ENCODE measurements at places on chromosomes 4 and X.

DNA sequence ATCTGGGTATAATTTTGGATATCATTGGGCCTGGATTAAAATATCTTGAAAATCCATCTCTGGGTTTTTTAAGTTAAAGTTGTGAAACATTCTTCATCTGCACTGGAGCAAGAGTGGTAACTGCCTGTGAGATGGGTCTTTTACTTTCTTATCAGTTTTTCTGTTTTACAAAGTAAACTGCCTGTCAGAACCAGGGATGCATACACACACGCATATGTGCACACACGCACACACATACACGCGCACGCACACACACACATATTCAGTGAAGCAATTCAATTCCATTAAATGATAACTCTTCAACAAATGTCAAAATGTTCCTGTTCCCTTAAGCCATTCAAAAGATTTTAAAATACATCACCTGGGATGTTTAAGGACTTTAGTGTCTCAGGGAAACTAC lies 515.8 kb downstream of the INPP4B start:
- DNase-seq, result no peak

DNA sequence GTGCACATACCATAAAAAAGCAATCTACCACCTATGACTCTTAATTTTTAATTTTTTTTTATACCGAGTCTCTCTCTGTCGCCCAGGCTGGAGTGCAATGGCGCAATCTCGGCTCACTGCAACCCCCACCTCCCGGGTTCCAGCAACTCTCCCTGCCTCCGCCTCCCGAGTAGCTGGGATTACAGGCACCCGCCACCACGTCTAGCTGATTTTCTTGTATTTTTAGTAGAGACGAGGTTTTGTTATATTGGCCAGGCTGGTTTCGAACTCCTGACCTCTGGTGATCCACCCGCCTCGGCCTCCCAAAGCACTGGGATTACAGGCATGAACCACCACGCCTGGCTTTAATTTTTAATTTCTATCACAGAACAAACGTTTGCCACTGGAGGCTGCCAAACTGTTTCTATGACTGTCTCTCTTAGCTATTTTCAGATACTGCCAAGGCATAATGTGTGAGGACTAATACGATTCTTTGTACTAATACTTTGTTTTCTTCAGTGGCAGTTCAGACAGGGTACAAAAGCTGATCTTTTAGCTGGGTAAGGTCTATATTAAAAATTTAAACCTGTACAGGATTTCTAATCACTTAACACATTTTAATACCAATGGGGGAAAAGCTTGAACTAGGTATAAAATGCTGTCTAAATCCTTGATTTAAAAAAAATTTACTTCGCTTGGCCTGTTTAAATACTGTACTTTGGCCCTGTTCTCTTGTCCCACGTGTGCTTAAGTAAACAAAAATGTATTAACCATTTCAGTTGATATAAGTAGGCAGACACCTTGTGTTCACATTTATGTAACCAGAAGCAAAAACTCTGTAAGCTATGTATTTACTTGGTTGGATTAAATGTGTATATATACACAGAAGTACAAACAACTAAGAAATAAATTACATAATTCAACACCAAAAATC lies 2.3 kb downstream of the PGRMC2 start:
- DNase-seq, result no peak

GRCh38 chr4:3517731-3518510 lies 14.3 kb downstream of the LRPAP1 start:
- no peak for DNase-seq

GRCh38 chr4:152784490-152785350 lies 5.0 kb downstream of the ARFIP1 start:
- DNase-seq, result no peak

DNA sequence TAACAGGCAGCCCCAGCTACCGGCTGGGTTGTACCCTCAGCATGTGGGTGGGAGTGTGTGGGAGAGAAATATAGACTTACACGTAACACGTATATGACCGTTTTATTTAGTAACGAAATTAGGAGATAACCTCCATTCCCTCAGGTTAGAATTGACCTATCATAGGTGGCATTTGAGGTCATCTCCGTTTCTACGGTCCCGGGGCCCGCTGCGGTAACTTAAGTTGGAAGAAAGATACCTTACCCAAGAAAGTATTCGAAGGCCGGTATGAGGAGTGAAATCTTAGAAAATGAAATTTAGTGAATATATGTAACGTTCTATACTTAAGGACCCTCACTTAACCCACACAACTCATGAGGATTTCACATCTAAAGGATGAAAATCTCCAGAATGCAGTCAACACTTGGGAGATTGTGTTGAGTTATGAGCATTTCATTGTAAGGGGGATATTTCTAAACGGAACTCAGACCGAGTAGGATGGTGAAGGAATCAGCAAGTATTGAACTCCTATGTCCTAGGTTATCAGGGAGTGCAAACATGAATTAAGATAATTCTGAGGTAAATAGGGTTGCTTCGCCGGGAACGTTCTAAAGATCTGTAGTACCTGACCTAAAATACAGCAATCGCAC lies 891 bp downstream of the CISD2 start:
- DNase-seq, result no peak

DNA sequence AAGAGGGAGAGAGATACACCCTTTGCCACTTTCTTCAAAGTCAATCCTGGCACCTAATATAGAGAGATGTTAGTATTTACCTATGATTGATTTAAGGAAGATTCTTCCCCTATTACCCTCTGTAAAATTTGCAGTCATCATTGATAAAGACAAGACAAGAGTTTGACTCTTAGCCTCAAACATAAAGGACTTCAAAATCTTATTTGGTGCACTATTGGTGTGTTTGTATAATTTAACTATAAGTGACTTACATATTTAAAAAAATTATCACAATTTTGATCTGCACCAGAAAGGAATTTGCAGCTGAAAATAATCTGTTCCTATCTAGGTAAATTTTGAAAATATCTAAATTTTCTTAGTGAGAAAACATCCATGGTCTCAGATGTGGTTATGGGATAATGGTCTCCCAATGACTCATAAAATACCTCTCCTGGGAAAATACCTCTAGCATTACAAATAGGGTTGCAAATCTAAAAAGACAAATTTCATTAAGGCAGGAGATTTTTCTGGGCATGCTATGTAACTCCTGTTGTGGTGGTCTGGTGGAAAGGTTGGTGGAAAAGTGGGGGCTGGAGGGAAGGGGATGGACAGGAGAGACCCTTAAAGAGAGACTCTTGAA lies 173.6 kb upstream of the MED14 start:
- DNase-seq, result no peak

DNA sequence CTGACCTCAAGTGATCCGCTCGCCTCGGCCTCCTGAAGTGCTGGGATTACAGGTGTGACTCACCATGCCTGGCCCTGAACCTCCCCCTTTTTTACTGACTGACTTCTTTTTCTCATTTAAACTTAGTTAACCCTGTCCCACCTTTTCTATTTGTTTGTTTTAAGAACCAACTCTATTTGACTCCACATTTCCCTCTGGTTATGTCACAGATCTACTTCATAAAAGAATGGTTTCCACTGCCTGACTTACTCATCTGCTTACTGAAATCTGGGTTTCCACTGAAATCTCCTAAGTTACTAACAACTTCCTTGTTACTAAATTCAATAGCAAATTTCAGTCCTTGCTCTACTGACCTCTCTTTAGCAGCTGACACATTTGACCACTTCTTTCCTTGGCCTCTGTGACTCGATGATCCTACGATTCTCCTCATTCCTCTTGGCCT lies 28.0 kb upstream of the NSUN7 start:
- DNase-seq, result no peak

DNA sequence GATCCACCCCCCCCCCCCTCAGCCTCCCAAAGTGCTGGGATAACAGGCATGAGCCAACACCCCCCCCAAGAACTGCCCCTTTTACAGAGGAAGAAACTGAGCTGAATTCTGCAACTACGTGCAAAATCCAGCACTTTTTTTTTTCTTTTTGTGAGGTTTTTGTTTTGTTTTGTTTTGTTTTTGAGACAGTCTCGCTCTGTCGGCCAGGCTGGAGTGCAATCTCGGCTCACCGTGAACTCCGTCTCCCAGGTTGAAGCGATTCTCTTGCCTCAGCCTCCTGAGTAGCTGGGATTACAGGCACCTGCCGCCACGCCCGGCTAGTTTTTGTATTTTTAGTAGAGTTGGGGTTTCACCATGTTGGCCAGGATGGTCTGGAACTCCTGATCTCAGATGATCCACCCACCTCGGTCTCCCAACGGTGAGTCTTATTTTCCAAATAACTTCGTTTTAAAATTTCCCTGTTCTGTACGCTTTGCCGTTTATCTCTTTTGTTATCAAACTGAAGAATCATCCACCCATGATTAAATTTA lies 4.9 kb downstream of the CRLF2 start:
- DNase-seq, result no peak

DNA sequence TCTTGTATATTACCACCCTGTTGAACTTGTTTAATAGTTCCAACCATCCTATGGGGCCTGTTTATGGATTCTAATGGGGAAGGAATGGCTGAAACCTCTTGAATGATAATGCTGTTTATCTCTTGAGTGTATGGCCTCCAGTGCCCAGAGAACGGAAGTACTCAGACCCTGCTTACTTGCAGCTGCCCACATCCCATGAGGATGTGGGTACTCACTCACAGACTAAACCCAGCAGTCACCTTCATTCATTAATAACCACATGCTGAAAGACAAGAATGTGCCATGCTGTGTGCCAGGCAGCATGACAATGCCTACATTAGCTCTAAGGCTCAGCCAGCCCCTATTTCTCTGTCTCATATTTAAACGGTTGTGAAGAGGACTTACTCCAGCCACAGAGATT lies 5.9 kb upstream of the ARMCX5 start:
- no peak for DNase-seq

DNA sequence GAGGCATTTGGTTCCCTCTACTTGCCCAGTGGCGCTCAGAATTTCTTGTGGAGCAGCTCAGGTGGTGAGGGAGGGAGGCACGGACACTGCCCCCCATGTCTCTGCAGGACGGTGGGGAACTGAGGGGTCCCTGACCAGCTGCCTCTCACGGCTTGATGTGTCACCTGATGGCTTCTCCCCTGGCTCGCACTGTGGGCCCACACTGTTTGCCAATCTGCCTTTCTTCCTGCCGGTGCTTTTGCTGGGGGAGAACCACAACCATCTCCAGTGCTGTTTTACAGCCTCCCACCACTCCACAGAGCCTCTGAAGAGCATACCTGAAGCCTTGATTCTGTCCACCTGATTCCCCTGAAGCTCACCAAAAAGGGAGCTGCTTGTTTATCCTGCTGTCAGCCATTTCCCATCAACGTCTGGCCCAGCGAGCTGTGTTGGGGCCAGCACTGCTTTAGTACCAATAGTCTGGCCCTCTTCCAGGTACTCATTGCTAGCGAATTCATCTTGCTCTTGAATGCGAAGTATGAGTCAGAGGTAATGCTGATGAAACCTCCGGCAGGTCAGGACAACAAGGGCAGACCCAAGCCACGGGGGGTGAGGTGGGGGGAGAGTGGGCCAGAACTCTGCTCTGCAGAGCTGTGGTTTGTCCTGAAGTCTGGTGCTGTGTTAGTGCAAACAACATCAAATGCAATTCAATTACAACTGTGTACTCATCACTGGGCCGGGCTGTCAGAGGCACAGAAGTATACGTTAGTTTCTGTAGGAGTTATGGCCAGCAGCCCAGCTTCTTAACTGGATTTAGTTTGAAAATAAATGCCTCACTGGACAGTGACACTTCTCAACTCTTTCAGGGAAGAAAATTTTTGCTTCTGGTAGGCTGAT lies 208.3 kb upstream of the JADE1 start:
- no peak for DNase-seq

GRCh38 chrX:20664131-20664530 lies 397.4 kb upstream of the RPS6KA3 start:
- no peak for DNase-seq
